ENCODE measurements at places on chromosomes 6 and 20. TPM values are rescaled to one million over a fixed set of nuclear protein-coding genes. Genes with fewer than 3 reads are reported as not detected.

- DNase-seq, result no peak
These were observed 135.9 kb downstream of the AGPAT4 start for GRCh38 chr6:161137839-161138542.

Gene LINC00237
- not detected for total RNA-seq

DNA sequence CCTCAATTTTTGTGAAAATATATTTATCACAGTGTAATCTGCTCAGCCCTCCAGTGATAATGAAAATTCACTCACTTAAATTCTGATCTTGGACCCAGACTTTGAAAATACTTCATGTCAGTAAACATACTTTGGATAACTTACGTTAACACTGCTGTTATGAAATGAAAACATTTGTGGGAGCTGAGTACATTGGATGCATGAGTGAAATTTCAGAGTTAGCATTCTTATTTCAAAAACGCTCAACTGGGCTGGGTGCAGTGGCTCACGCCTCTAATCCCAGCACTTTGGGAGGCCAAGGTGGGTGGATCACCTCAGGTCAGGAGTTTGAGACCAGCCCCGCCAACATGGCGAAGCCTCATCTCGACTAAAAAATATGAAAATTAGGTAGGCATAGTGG lies 196.4 kb downstream of the UTRN start:
- DNase-seq, result no peak

DNA sequence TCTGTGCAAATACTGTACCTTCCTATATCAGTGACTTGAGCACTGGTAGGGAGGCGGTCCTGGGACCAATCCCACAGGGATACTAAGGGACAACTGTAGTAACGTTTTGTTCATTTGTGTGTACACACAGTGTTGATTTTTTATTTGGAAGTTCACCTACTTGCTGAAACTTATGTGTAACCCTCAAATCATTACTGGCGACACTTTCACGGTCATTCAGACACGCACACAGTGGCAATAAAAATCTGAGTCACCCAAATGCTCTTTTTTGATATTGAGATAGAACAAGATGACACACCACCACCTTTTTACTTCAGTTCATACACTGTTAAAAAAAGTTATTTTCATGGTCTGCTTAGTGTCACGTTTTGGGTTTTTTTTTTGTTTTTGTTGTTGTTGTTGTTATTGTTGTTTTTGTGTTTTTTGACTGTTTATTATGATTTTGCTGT lies 79.8 kb downstream of the QKI start:
- no peak for DNase-seq

GRCh38 chr20:25194333-25194972 lies 1.1 kb upstream of the ENTPD6 start:
- DNase-seq, result no peak

Gene PCK1
- not detected for total RNA-seq

Gene METTL24
- total RNA-seq, result 10.0 TPM

Gene SNAI1
- 1.7 TPM for total RNA-seq

Gene ADGRF4
- 2.6 TPM for total RNA-seq

GRCh38 chr6:142537612-142538478 lies 236.0 kb downstream of the ADGRG6 start:
- no peak for DNase-seq

GRCh38 chr6:162416831-162417537 lies 310.6 kb downstream of the PRKN start:
- no peak for DNase-seq

DNA sequence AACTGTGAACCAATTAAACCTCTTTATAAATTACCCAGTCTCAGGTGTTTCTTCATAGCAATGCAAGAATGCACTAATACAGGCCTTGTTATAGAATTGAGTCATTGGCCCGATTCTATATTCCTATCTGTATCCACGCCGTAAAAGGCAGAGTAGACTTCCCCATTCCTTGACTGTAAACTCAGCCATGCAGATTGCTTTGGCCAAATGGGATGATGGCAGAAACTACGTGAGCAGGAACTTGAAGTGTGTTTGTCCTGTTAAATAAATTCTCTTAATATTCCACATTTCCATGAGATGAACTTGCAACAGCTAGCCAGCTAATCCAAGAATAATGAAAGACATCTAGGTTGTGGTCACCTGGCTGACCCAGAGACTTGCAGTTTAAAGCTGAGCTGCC lies 3.9 kb upstream of the SAYSD1 start:
- DNase-seq, result no peak

DNA sequence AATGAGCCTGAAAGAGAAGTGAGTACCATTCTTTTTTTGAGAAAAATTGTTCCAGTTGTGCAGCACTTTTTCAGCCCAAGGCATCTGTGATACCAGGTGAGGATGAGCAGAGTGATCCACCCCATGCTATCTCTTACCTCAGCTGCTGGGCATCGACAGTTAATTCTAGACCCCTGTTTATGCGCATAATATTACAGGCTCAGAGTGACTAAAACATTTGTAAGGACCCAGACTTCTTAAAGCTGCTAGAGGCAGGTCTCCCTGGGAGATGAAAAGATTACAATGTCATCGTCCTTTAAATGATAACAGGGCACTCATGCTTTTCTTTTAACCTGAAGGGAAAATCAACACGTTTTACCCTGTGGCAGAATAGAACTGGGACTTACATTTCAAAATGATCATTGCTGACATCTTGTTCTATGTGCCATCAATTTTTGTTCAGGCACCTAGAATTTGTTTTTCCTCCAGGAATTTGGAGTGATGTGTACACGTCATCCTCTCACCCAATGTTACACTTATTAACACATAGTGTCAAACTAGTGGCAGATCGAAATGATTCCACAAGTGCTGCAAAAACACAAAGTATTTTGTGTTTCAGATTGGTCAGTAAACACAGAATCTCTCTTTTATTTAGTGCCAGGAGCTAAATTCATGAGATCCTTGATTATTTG lies 684.6 kb downstream of the UTRN start:
- DNase-seq, result no peak

DNA sequence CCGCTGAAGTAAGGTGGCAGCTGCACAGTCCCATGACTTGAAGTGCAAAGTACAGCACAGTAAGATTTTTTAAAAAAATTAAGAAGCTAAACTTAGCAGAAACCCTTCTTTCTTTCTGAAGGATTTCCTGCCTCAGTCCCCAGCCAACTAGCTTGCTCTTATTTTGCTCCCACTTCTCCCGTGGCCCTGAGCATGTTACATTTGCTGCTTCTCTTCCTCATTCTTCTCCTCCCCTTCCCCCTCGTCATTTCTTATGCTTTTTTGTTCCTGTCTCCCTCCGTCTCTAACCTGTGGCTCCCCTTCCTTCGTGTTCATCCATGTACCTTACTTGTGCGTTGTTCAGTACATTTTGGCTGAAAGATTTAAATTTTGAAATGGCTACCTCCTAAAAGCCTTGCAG lies 123.0 kb downstream of the SASH1 start:
- no peak for DNase-seq

GRCh38 chr6:508614-509013 lies 117.1 kb downstream of the IRF4 start:
- DNase-seq, result no peak

GRCh38 chr6:134331256-134331655 lies 13.3 kb upstream of the SGK1 start:
- DNase-seq, result no peak

GRCh38 chr6:5569491-5569890 lies 308.2 kb downstream of the FARS2 start:
- no peak for DNase-seq

- DNase-seq, result no peak
These were observed 3.7 kb downstream of the JPH2 start for GRCh38 chr20:44183282-44183681.

- no peak for DNase-seq
These were observed 69.7 kb downstream of the EFHC1 start for GRCh38 chr6:52489881-52490280.

Gene IRF4
- not detected for total RNA-seq

Gene TENT5A
- 9.6 TPM for total RNA-seq

DNA sequence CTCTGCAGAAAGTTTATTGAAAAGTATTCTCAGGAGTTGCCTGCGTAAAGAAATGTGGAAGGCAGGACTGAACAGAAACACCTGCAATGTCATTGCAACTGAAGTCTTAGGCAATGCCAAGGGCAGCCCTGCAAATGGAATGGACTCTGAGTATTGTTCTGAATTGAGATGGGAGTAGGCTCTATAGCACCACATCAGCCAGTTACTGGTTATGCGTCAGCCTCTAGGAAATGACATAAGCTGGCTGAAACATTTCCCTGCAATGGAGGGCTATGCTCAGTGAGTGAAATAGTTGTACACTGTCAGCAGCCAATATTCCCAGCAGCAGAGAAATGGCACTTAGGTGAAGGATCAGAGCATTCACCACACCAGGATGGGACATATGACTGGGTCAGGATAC lies 13.8 kb upstream of the GJE1 start:
- no peak for DNase-seq

DNA sequence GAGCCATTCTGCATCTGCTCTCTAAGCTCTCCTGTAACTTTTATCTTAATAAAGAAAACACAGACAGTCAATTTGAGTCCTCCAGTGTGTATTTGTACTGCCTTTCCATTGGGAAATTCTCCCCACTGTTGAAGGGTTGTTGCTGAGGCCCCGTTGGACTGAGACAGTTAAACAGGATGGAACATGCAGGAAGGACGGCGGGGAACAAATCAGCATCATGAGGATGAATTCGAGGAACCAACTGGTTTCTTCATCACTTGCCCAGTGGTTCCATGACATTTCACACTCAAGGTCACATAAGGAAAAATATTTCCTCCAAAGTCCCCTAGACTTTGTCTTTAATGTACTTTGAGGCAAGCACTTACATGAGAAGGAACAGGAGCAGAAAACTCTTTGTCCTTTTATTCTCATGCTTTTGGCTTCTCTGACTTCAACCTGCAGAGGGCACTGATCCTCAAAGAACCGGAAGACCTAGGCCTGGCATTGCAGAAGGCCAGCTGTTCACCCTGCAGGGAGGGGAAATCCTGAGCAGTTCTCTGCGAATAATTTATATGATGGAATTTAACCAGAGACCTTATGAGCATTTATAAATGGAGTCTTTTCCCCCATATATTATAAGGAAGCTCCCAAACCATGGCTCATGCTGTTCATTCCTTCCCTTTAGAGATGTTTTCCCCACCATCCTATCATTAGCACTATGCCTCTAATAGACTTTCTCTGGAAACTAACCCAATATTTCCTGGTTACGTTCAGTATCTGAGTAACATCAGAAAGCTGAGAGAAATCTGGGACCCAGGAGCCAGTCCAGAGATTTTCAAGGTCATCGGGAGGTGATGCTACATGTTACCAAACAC lies 55.2 kb upstream of the ADGRF1 start:
- peak; percentile 40 for DNase-seq

DNA sequence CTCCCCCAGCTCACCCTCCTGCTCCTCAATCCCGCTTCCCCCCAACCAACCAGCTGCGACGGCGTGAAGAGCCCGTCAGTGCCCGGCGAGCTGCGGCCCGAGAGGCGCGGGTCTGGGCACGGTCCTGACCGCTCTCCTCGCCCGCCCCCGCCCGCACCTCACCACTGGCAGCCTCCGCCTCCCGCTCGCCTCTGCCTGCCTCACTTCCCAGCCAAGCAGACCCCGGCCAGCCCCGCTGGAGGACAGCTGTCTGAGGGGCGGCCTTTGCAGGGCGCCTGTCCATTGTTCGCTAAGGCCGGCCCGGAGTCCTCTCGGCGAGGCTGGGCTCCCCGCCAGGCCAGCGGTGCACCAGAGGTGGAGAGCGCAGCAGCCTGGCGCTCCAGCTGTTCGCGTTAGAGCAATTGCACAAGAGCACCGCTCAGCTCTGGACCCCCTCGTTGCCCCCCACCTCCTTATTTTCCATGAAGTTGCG lies 1.3 kb downstream of the SOBP start:
- peak; percentile 39 for DNase-seq

Gene SLC17A3
- 0.58 TPM for total RNA-seq

DNA sequence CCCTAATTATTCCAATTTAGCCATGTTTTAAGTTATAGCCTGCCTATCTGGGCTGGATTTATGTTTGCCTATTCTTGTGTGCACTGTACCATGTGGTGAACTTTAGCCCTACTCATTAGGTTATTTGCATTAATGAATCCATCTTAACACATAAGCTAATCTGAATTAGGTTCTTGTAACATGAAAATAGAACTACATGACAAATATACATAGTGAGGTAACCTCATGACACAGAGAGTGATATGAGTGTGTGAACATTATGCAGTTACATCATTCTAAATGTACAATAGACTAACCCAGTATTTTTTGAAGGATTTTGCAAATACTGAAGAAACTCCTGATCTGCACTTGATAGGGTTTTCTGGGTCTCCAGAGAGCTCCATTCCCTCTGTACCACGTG lies 733.7 kb upstream of the CITED2 start:
- DNase-seq, result no peak

- DNase-seq, result no peak
These were observed 41.6 kb upstream of the SLC22A2 start for GRCh38 chr6:160300076-160300695.

DNA sequence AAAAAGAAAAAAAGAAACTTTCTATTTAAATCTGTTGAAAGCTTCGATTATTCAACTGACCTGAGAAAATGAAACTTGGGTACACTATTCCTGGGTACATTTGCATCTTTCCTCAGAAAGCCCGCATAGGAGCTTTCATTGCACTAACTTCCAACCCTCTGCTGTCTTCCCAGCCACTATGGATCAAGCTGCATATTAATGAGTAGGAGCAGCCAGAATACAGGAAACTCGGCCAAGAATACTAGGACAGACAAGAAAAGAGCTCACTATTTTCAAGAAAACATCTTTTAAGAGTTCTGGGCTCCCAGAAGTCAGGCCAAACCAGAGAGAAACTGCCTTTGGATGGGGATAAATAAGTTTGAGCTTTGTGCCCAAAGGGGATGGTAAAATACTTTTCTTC lies 135.0 kb upstream of the CCDC28A start:
- DNase-seq, result no peak

GRCh38 chr6:57137350-57137749 lies 34.8 kb upstream of the BAG2 start:
- DNase-seq, result no peak

Gene HTR1E
- total RNA-seq, result not detected

GRCh38 chr6:149627672-149628071 lies 20.8 kb downstream of the KATNA1 start:
- no peak for DNase-seq

- DNase-seq, result no peak
These were observed 10.9 kb upstream of the SLC22A7 start for GRCh38 chr6:43286980-43287716.

- DNase-seq, result no peak
These were observed 15.1 kb downstream of the PDSS2 start for GRCh38 chr6:107444277-107444676.

Gene PRL
- total RNA-seq, result not detected

Gene ADGRG6
- 139 TPM for total RNA-seq

Gene OPRL1
- 1.5 TPM for total RNA-seq
